ENCODE measurements at places on chromosomes 12 and 14. TPM values are rescaled to one million over a fixed set of nuclear protein-coding genes. Genes with fewer than 3 reads are reported as not detected.

Gene SSTR1
- not detected for total RNA-seq

DNA sequence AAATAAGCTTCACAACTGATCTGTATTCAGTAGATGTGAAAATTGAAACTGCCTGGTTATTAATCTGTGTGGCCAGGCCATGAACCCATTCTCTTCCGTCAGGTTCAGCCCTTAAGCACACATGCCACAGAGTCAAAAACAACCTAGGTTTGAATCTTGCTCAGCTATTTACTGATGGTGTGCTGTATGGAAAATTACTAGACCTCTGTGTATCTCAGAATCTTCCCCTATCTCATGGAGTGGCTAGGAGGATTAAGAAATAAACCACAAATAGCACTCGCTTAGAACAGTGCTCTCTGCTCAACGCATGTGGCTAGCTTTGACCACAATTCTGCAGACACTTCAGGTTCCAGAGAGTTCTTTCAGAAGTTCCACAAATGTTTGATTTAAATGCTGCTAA lies 240.7 kb upstream of the PLEKHG7 start:
- DNase-seq: no peak
- peaks cover 22% of the 10 kb centered on the region for H3K4me1 ChIP-seq
- H3K27me3 ChIP-seq: no peaks in the 10 kb centered on the region
- no peaks in the 10 kb centered on the region for H3K36me3 ChIP-seq
- no peak overlapping the region for H3K27ac ChIP-seq

Gene TAS2R14
- 1.2 TPM for total RNA-seq

Gene SYNE3
- total RNA-seq: 59.9 TPM

Gene FBXL14
- total RNA-seq: 18.1 TPM

DNA sequence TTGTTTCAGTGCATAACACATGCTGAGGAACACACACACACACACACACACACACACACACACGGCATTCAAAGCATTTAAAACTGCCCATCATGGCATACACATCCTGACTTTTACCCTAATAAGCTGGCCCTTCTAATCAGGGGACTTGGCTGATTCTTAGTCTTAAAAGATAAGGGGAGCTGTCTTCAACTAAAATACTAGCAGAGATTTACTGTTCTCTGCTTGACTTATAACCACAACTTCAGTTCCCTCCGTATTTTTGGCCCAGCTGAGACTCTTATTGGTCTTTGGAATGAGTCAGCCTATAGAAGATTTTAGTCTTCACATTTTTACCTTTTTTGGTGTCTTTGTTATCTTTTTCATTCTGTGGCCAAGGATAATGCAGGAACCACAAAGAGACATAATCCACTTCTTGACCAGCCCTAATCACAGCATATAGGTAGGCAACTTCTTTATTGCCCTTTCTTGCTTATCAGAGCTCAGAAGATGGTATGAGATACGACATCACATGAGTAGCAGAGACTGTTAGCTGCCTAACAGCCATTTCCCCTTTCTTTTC lies 25.1 kb upstream of the SLC8A3 start:
- H3K36me3 ChIP-seq: no peaks in the 10 kb centered on the region
- H3K27ac ChIP-seq: no peak overlapping the region
- H3K27me3 ChIP-seq: peaks cover 7% of the 10 kb centered on the region
- H3K4me1 ChIP-seq: no peaks in the 10 kb centered on the region
- DNase-seq: no peak

Gene FITM1
- total RNA-seq: 0.46 TPM

- DNase-seq: no peak
- H3K4me3 ChIP-seq: no peak overlapping the region
Observed at GRCh38 chr12:111976291-111976690, 36.7 kb downstream of the TMEM116 start.

DNA sequence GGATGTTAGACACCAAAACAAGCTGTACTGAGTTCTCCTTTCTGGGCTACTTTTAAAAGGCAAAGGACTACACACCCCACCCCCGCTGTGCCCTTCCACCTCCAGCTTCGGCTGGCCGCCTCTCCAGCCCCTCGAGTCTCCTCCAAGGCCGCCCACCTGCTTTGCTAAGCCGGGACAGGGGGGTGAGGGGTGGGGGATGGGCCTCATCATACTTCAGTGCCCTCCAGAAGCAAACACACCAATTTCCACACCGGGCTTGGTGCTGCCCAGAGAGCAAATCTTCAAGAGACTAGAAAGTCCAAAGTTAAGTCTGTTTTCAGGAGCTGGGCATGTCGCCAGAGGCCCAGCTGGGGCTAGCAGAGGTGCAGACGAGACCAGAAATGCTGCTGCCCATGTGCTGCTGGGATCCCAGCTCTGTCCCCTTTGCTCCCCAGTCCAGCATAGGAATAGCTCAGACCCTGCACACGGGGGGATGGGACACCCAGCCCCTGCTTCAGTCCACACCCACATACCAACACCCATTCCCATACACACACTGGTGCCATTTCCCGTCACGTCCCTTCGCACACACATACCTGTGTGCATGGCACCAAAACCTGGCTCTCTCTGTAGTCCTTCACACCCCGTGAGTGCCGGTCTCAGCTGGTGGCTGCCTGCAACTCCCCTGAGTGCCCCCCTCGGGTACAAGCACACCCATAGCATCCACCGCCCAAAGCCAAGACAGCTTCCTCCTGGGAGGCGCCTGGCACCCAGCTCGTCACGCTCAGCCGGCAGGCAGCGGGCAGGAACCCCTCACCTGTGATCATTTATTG lies 1.0 kb downstream of the SLC6A12 start:
- no peak overlapping the region for H3K4me3 ChIP-seq
- no peak overlapping the region for H3K27ac ChIP-seq
- no peaks in the 10 kb centered on the region for H3K4me1 ChIP-seq
- H3K36me3 ChIP-seq: no peaks in the 10 kb centered on the region

DNA sequence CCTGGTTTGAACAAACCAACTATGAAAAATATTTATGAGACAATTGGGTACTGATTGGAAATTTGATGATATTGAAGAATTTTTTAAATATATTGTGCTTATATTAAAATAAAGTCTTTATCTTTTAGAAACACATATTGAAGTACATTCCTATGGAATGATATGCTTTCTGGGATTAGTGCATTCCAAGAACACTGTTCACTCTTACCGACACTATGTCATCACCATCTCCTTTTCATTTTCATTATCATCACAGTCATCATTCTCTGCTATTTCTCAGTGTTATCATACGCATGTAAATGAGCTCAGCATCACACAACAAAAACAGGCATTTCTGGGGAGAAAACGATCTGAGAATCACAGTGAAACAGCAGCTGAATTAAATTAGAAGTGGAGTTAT lies 513.3 kb upstream of the CCDC196 start:
- DNase-seq: no peak
- no peak overlapping the region for H3K27ac ChIP-seq
- no peaks in the 10 kb centered on the region for H3K4me1 ChIP-seq
- H3K36me3 ChIP-seq: no peaks in the 10 kb centered on the region

GRCh38 chr12:117491711-117492110 lies 130.3 kb upstream of the NOS1 start:
- DNase-seq: no peak
- no peaks in the 10 kb centered on the region for H3K4me1 ChIP-seq
- no peak overlapping the region for H3K27ac ChIP-seq
- H3K27me3 ChIP-seq: no peaks in the 10 kb centered on the region
- H3K36me3 ChIP-seq: no peaks in the 10 kb centered on the region

DNA sequence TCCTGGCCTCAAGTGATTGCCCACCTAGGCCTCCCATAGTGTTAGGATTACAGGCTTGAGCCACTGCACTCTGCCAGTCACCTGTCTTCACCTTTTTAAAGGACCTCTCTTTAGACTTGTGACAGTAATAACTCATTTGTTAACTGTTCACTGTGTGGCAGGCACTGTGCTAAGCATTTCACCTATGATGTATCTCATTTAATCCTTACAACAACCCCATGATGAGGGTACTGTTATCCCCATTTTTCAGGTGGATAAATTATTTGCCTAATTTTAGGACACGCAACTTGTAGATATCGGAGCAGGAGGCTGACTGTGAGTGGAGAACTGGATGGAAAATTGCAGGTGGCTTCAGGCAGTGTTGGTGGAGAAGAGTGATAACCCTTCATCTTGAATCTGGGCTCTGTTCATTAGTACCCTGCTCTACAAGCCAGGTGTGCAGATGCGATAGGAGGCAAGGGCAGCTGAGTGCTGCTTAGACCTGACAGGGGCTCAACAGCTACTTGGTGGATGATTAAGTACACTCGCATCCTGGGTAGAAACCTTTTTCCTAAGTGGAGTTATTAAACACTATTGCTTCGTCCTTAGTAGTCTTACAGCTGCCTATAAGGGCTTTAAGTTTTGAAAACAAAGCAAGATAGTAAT lies 2.7 kb downstream of the TCTN1 start:
- H3K27ac ChIP-seq: no peak overlapping the region
- peaks cover 41% of the 10 kb centered on the region for H3K4me1 ChIP-seq
- no peak for DNase-seq
- no peaks in the 10 kb centered on the region for H3K36me3 ChIP-seq

DNA sequence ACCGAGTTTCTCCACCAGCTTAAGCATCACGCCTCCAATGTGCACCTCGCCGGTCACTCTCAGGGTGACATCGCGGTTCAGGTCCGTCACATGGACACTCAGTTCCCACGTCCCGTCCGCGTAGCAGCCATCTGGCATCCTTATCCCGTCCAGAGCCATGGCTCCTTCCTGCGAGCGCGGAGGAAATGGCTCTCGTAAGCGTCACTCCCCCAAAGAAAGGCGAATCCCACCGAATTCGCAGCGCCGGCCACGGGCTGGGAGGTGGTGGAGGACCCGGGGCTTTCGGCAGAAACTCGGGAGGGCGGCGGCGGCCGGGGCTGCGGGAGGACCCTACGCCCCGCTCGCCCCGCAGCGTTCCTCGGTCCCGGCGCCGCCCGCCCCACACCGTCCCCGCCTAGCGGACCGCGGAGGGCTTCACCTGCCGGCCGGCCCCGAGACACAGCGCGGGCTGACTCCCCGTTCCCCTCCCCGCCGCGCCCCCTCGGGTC lies 396 bp downstream of the FERMT2 start:
- H3K4me1 ChIP-seq: peaks cover 31% of the 10 kb centered on the region
- H3K27ac ChIP-seq: no peak overlapping the region
- peaks cover 5% of the 10 kb centered on the region for H3K36me3 ChIP-seq
- peak overlapping the region; percentile 91 for H3K4me3 ChIP-seq

DNA sequence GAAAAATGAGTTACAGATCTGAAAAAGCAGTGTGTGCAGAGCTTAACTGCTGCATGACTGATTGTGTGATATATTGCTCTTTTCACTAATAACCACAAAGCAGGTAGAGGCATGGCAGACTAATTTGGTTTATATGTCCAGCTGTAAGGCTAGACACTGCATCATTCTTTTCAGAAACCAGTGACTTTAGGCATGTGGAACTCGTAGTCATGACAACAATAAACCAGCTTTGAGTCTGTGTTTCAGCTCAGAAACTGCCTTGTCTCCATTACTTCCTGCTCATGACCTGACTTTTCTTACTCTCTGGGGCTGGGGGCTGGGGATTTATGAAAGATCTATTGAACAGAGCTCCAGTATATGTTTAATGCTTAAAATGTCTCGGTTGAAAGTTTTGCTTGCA lies 146.8 kb upstream of the LRIG3 start:
- no peak overlapping the region for H3K27ac ChIP-seq
- DNase-seq: no peak
- H3K36me3 ChIP-seq: no peaks in the 10 kb centered on the region
- no peaks in the 10 kb centered on the region for H3K4me1 ChIP-seq

GRCh38 chr14:65815127-65815526 lies 402.6 kb downstream of the FUT8 start:
- no peaks in the 10 kb centered on the region for H3K36me3 ChIP-seq
- H3K4me3 ChIP-seq: no peak overlapping the region
- DNase-seq: no peak

GRCh38 chr14:24136684-24137528 lies 912 bp downstream of the PSME1 start:
- H3K36me3 ChIP-seq: peaks cover 11% of the 10 kb centered on the region
- H3K4me1 ChIP-seq: peaks cover 61% of the 10 kb centered on the region
- H3K27ac ChIP-seq: peak overlapping the region; percentile 91

Gene CELA1
- total RNA-seq: 0.26 TPM

DNA sequence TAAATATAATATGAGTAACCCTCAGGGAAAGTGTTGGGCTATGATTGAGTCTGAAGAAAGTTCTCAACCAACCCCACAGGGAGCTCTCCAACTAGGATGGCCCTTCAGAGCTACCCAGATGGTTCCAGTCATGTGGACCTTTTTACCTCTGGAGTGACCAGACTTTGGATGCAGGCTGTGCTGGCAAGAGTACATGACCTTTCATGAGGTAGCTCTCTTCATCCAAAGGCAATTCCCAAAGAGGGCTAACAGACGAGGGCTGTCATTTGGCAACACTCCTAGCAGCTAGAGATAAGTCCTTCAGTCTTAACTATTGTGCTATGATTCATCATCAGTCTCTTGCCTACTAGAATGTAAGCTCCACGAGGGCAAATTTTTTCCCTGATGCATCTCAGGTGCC lies 75.4 kb downstream of the DUSP6 start:
- H3K27me3 ChIP-seq: no peaks in the 10 kb centered on the region
- H3K4me1 ChIP-seq: peaks cover 21% of the 10 kb centered on the region
- H3K27ac ChIP-seq: no peak overlapping the region
- H3K36me3 ChIP-seq: no peaks in the 10 kb centered on the region

Gene ERP27
- total RNA-seq: 3.8 TPM

- peaks cover 46% of the 10 kb centered on the region for H3K4me1 ChIP-seq
- peak overlapping the region; percentile 89 for H3K4me3 ChIP-seq
- peak overlapping the region; percentile 89 for H3K27ac ChIP-seq
- H3K36me3 ChIP-seq: peaks cover 1% of the 10 kb centered on the region
- no peak for DNase-seq
- peaks cover under 1% of the 10 kb centered on the region for H3K27me3 ChIP-seq
Observed at GRCh38 chr14:57389646-57390036, 745 bp upstream of the NAA30 start.

GRCh38 chr12:128571906-128572810 lies 251.6 kb downstream of the SLC15A4 start:
- no peaks in the 10 kb centered on the region for H3K27me3 ChIP-seq
- DNase-seq: no peak
- no peaks in the 10 kb centered on the region for H3K4me1 ChIP-seq
- H3K36me3 ChIP-seq: no peaks in the 10 kb centered on the region
- no peak overlapping the region for H3K4me3 ChIP-seq

Gene SMCO2
- 0.72 TPM for total RNA-seq

GRCh38 chr12:77060883-77061240 lies 4.5 kb downstream of the E2F7 start:
- H3K27ac ChIP-seq: no peak overlapping the region
- DNase-seq: no peak
- H3K4me1 ChIP-seq: peaks cover 7% of the 10 kb centered on the region
- no peaks in the 10 kb centered on the region for H3K36me3 ChIP-seq
- peaks cover 13% of the 10 kb centered on the region for H3K27me3 ChIP-seq

Gene SGPP1
- total RNA-seq: 13.1 TPM

Gene MBIP
- 36.3 TPM for total RNA-seq

- no peaks in the 10 kb centered on the region for H3K27me3 ChIP-seq
- no peaks in the 10 kb centered on the region for H3K4me1 ChIP-seq
- peaks cover 23% of the 10 kb centered on the region for H3K36me3 ChIP-seq
- H3K27ac ChIP-seq: no peak overlapping the region
Observed at GRCh38 chr12:34398366-34398705, 376.0 kb downstream of the ALG10 start.

Gene WNT5B
- total RNA-seq: 0.51 TPM

GRCh38 chr12:23221066-23221465 lies 596.1 kb downstream of the ETNK1 start:
- H3K27ac ChIP-seq: no peak overlapping the region
- no peaks in the 10 kb centered on the region for H3K4me1 ChIP-seq
- H3K4me3 ChIP-seq: no peak overlapping the region
- no peaks in the 10 kb centered on the region for H3K27me3 ChIP-seq
